ENCODE measurements at places on chromosomes 3 and 15. TPM values are rescaled to one million over a fixed set of nuclear protein-coding genes. Genes with fewer than 3 reads are reported as not detected.
A peak's percentile ranks its signal among the peaks of the same experiment; 100 is the strongest.

- DNase-seq: no peak
Observed at GRCh38 chr3:16441371-16441875, 72.1 kb downstream of the RFTN1 start.

DNA sequence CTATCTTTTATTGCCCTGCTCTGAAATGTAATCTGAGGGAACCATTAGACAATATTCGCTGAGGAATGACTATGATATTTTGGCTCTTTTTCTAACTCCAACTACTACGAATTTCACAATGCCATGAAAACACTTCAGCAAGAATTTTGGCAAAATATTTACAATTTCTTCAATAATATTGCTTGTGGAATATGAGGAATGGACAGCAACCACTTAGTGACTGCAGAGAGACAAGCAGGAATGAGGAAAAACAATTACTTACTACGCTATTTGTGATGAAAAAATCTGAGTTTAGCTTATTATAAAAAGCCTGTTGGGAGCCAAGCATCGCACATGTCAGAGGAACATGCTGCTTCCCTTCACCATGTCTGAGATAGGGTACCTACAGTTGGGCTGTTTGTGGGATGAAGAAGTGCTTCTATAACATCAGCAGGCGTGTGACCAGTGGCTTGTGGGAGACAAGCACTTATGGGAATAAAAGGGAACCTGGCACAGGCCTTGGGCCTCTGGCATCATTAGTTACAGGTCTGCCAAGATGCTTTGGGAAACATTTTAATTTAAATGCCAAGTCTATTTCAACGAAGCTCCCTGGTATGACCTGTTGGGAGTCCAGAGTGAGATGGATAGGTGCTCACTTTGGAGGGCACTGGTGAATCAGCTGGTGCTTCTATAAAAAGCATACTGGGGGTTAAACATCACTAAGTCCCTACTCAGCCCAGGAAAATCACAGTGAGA is 2.7 kb upstream of the PLCL2 start:
- DNase-seq: peak; percentile 73

ZNF774 gene
- total RNA-seq: 4.9 TPM

MESP1 gene
- 8.4 TPM for total RNA-seq
